ENCODE measurements at places on chromosomes 13 and 19.
A peak's percentile ranks its signal among the peaks of the same experiment; 100 is the strongest.

- no peak for DNase-seq
These were observed 1.4 kb downstream of the ZNF536 start for GRCh38 chr19:30373593-30373992.

DNA sequence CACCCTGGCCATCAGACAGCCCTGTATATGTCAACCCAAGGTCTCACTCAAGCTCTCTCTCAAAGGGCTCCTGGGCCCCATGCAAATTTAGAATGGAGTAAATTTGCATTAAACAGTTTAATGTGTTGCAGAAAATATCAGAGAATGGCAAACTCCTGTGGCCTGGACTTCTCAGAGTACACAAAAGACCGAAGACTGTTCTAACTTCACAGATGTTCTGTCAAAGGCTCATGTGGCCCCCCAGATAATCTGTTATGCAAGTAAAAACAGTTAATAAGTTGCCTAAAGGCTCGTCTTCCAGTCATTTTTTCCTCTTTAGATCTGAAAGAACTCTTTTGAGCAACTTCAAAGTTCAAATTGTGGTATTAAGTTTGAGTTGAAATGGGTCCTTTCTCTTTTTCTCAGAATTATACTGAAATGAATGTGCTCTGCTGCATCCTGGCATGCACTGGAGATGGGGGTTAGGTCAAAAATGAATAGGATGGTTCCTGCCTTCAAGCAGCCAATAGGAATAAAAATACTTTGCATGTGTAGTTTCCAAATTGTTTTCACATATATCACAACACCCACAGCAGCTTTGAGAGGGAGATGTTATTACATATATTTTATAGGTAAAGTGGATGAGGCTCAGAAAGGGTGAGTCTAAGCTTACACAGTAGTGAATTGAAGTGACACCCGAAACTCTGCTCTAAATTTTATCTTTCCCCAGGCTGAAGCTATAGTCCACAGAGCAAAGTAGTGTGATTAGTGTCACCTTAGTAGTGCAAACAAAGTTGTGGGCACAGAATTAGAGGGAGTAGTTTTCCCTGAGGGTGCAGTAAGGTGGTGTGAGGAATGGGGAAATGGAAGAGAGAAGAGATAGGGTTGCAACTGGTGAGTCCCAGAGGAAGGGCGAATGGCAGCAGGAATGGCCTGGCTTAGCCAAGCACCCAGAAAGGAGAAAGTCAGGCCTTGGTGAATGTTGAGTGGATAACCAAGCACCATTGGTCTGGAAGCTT is 205.0 kb upstream of the RFC3 start:
- peak; percentile 31 for DNase-seq

- DNase-seq = peak; percentile 55
These were observed 29.8 kb downstream of the CERS1 start for GRCh38 chr19:18865973-18866799.

GRCh38 chr13:99354371-99354951 is 47.3 kb upstream of the GPR183 start:
- no peak for DNase-seq

DNA sequence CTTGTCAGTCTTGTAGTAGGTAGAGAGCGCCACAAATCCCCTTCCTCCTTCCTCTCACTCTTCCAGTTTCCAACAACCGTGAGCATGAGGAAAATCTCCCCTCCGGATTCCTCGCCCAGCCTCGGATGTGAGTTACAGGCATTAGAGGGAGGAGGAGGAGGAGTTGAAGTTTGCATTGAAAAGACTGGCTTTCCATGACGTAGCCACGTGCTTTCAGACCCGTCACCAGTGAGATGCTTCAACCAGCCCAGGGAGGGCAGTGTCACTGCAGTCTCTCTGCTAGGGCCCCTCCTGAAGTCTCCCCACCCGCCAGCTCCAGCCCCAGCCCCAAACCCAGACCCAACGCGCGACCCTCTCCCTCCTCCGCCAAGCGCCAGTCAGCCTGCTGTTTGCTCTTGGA is 442 bp upstream of the FGF14 start:
- DNase-seq = no peak
